ENCODE measurements at places on chromosomes 2 and 18.

DNA sequence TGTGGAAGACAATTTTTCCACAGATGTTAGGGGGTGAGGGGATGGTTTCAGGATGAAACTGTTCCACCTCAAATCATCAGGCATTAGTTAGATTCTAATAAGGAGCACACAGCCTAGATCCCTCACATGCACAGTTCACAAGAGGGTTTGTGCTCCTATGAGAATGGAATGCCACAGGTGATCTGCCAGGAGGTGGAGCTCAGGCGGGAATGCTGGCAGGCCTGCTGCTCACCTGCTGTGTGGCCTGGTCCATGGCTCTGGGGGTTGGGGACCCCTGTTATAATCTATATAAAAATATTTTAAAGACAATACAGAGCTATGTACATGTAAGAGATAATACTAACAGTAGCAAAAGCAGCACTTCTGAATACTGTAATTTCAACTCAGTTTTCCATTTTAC, 19.2 kb downstream of the CWC22 start:
- DNase-seq: no peak

GRCh38 chr2:110113961-110114591, 1.5 kb downstream of the MALL start:
- no peak for DNase-seq

GRCh38 chr2:42076357-42077225, 28.8 kb downstream of the PKDCC start:
- DNase-seq: no peak

DNA sequence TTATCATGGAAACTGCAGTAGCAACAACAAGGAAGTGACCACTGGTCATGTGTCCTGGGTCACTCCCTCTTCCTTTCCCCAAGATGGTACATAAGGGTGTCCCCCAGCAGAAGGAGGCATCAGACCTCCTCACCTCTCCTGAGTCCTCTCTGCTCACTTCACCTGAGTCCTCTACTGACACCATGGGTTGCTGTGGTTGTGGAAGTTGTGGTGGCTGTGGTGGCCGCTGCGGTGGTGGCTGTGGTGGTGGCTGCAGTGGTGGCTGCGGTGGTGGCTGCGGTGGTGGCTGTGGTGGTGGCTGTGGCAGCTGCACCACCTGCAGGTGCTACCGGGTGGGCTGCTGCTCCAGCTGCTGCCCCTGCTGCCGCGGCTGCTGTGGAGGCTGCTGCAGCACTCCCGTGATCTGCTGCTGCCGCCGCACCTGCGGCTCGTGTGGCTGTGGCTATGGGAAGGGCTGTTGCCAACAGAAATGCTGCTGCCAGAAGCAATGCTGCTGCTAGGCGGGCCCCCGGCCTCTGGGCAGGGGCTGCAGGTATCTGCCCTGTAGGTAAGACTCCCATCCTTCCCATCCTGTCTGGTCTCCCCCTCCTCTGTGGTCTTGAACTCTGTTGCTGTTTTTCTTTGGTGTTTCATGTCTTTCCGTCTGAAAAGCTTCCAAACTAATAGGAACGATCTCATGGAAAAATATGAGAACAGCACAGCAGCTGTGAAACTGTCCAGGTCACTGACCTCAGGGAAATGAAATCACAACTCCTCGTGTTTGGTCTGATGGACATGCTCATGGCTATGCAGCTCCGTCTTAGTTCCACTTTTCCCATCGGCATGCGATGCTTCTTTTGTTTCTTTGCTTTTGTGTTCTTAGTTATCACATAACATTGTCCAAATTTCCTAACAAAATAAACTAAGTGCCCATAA, at the start of gene SCYGR4:
Gene SCYGR4, plus strand, starts transcription at position 183 of the 915 bp plus-strand sequence. Its CDS starts 0 bp downstream, at position 183.
- no peak for DNase-seq

GRCh38 chr2:215454519-215455246, 18.8 kb upstream of the FN1 start:
- DNase-seq: no peak

- no peak for DNase-seq
Measured at GRCh38 chr2:33122726-33123125, 176.0 kb downstream of the LTBP1 start.

DNA sequence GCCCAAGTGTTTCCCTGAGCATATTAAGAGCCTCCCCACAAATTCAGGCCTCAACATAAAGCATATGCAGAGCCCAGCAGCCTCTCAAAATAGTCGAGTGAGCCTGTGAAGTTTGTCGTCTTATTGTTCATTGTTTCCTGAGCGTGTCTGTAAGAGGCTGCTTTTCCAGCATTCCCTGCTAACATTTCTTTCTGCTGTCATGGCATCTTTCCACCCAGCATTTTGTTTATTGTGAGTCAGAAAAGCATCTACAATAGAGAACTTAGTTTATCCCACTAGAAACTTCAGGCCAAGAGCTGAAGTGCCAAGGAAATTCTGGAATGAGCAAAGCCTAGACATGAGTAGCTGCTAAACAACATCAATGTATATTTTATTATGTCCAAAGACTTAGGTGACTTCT, 46.3 kb upstream of the STAM2 start:
- no peak for DNase-seq

GRCh38 chr2:109345091-109345490, 216.1 kb downstream of the SH3RF3 start:
- no peak for DNase-seq

Measured in stimulated activated CD4-positive, alpha-beta T cell treated with anti-CD3 and anti-CD28 coated beads, Interleukin-1b, Interleukin-23, amount 100 ng/mL, for 1 hour (primary cell).